ENCODE measurements at places on chromosomes 4 and X.
A peak's percentile ranks its signal among the peaks of the same experiment; 100 is the strongest.

- DNase-seq, result no peak
These were observed 12.0 kb downstream of the SHOX start for GRCh38 chrX:642436-643240.

- DNase-seq, result no peak
These were observed 112.0 kb downstream of the C4orf51 start for GRCh38 chr4:145791988-145792387.

DNA sequence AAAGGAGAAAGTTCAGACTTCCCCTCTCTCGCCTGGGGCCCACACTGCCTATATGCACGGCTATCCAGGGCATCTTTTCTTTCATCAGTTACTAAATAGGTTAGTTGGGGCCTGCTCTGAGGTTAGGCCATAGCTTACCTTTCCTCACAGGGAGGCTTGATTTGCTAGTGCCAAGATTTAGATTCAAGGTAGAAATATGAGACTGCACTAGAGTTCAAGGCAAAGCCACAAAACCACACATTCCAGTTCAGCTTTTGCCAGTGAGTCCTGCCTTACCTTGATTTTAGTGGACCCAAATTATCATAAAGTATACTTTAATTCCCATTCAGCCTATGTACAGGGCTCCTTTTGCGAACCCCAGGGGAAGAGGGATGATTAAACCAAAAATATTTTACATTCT, 762.8 kb downstream of the PDHA2 start:
- peak; percentile 21 for DNase-seq

GRCh38 chrX:150831863-150832262, 66.6 kb downstream of the CD99L2 start:
- no peak for DNase-seq

- DNase-seq, result peak; percentile 50
These were observed 5.5 kb downstream of the TMEM131L start for GRCh38 chr4:153471698-153472093.

GRCh38 chrX:133947996-133948395, 37.4 kb downstream of the GPC3 start:
- DNase-seq, result no peak
